ENCODE measurements at places on chromosomes 4 and X.

- DNase-seq = no peak
These were observed 49.3 kb upstream of the PHF8 start for GRCh38 chrX:54093571-54093970.

DNA sequence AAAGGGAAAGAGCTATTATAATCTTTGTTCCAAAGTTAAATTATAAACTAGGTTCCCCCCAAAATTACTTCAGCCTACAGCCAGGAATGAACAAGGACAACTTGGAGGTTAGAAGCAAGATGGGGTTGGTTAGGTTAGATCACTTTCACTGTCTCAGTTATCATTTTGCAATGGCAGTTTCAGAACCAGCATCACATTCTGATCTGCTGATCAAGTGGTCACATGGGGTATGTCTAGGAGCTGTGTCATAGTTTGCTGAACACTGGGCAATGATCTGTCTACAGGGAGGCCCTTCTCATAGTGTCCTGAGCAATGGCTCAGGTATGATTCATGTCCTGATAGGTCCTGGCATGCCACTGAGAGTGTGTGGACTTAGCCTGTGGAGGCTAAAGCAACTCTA lies 41.6 kb upstream of the XIAP start:
- no peak for DNase-seq

GRCh38 chr4:120508036-120508435 lies 414.5 kb downstream of the PRDM5 start:
- DNase-seq = no peak

- DNase-seq = no peak
These were observed 21.0 kb downstream of the MAN2B2 start for GRCh38 chr4:6595897-6596537.

DNA sequence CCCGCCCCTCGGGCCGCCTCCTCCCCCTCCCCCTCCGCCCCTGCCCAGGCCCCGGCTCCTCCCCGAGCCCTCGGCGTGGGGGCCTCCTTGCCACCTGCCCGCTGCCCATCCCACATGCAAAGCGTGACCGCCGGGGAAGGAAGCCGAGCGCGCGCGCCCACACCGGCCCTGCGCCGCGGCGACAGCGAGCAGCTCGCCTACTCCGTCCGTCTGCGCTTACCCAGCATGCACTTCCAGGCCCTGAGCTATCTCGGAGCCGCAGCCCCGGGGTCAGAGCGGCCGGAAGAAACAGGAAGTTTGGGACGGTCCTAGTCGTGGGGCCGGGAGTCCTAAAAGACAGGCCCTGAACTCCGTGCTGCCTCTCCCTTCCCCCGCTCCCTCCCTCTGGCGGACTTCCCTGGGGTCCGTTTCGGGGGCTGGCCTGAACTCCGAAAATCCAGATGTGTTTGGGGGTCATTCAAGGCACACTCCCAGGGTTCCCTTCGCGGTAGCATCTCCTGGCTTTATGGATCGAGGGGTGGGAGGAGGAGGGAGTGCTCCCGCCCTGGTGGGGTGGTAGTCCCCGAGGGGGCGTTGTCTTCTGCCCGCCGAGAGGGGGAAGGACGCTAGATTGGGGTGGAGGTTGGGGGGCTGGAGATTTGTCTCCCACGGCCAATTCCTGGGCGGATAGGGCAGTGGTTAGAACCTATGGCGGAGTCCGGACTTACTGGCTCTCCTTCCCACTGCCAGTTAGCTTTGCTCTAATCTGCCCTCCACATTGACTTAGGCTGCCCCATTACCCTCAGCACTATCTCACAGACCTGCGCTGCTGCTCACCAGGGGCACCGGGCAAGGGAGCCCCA lies 25.0 kb upstream of the BCORL1 start:
- DNase-seq = peak; percentile 77

GRCh38 chr4:46444318-46445000 lies 54.5 kb upstream of the GABRA2 start:
- no peak for DNase-seq

DNA sequence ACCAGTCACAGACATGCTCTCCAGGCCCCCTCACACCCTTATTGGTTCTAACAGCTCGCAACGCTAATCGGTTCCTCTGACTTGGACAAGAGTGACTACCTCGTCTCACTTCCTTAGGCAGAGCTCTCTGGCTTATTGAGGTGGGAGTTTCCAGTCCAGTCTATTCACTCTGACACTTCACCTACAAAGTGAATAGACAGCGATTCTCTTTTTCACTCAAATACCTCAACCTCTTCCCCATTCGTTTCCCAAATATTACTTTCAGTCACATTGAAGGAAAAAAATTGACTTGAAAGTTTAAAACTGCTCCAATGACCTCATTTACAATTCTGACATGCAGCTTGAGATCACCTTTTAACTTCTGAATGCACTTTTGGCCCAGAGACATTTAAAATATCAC lies 17.7 kb downstream of the HELT start:
- no peak for DNase-seq
